ENCODE measurements at places on chromosomes 16 and 17.

DNA sequence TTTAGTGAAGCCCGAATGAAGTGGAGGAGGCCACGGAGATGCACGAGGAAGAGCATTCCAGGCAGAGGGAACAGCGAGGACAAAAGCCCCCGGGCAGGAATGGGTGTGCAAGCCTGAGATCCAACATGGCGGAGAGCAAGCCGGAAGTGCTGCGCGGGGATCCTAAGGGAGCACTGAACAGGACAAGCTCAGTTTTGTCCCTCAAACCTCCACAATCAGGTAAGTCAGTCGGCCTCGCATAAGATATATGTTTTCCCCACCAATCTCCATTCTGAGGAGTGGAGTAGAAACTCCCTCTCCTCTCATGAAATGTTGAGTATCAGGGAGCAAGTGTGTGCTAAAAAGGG is 32.9 kb upstream of the USP22 start:
- no peak for DNase-seq

DNA sequence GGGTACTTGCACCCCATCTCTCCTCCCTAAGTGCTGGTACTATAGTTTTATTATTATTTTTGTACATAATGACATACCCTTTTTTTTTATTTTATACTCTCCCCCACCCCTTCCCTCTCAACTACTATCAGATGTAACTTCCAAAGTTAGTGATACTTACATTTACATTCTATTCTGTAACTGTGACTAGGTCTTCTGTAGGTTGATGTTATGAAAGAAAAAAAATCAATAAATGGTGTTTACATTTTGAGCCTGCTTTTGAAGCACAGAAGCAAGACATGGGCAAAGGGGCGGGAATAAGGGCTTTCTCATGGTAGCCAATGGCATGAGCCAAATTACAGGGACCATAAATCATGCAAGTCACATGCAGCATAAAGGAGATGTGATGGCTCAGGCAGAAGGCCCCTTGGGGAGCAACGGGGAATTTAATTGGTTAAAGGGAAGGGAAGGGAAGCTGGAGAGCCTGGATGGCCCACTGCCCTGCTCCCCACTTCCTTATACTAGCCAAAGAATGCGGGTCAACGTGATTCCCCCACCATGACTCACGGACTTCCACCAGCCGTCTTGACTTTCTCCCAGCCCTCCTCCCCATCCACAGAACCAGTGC is 2.4 kb upstream of the ACSF2 start:
- peak; percentile 16 for DNase-seq

- DNase-seq: no peak
These were observed 759 bp downstream of the ELAC2 start for GRCh38 chr17:13016881-13017654.

GRCh38 chr17:8080799-8081219 is 6.7 kb downstream of the ALOX12B start:
- no peak for DNase-seq

- no peak for DNase-seq
These were observed 7.9 kb downstream of the SMCR8 start for GRCh38 chr17:18323007-18323406.

DNA sequence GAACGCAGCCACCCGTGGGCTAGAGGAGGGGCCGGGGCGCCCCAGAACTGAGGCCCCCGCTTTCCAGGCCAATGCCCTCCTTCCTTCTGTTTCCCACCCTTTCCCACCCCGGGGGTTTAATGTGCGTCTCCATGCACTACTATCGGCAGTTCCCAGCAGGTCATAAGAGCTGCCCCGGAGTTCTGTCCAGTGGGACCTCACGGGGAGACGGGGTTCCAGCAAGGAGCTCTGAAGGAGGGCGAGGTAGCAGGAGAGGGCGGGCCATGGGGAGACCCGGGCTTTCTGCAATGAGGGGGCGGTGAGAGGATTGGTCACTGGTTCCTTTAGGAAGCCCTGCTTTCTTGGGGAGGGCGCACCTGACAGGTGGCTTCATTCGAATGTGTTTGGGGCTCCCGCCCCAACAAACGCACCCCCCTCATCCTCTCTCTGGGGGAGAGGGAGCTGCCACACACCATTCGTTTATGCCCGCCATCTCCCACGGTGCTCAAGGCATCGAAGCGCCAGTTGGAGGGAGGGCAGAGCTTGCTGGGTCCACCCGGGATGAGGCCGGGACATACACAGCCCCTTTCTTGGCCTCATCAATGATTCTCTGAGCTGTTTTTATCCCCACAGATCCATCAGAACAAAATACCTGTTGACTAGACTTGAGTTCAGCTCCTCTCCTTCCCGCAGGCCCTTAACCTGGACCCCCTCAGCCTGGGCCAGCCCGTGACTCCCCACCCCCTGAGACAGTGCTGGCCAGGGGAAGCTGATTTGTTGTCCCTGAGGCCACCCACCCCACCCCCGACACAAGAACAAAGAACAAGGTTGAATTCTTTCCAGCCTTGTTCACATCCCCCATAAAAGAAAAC is 44.1 kb downstream of the SLC7A5 start:
- no peak for DNase-seq

- no peak for DNase-seq
These were observed 11.7 kb downstream of the COX11 start for GRCh38 chr17:54956791-54957190.

- DNase-seq: no peak
These were observed 8.0 kb upstream of the VAT1L start for GRCh38 chr16:77780378-77780837.

- no peak for DNase-seq
These were observed 64.4 kb downstream of the ABCC6 start for GRCh38 chr16:16158741-16159374.

- peak; percentile 35 for DNase-seq
These were observed 10.5 kb downstream of the ST3GAL2 start for GRCh38 chr16:70428178-70428998.

DNA sequence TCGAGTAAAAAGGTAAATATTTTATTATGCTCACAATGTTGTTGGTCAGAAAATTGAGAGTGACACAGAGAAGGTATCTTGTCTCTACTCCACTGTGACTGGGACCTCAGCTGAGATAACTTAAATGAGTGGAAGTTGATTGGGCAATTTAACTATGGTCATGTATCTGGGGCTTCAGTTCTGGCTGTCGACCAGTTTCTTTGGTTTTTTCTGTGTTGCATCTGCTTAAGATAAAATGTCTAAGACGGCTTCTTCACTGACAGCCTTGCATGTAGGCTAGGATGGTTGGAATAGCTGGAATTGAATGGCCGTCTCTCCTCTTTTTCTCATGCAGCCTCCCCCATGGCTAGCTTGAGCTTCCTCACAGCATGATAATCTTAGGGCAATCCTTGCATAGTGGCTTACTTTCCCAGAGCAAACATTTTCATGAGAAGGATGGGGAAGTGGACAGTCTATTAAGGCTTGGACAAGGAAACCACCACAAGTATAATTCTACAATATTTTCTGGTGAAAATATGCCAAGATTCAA is 433.7 kb downstream of the KIF2B start:
- DNase-seq: no peak

DNA sequence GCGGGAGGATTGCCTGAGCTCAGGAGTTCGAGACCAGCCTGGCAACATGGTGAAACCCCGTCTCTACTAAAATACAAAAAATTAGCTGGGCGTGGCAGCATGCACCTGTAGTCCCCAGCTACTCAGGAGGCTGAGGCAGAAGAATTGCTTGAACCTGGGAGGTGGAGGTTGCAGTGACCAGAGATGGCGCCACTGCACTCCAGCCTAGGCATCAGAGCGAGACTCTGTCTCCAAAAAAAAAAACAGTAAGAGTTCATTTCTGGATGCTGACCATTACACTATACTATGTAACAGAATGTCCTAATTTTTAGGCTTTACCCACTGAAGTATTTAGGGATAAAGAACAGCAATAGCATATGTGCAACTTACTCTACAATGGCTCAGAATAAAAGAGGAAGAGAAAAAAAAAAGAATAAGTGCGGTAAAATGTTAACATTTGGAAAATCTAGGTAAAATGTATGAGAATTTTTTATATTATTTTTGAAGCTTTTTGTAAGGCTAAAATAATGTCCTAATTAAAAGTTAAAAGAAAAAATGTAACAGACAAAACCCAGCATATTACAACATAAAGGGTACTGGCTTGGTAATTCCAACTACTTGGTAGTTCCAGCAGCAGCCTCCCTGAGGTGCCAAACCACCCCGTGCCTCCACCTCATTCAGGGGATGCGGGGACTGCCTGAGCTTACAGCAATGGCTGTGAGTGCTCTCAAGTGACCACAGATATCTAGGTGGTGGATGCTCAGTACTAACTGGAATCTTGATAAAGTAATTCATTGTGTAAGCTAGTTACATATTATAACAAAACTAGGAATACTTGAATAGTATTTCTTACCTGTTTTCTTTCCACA is 10.9 kb downstream of the COPS3 start:
- peak; percentile 24 for DNase-seq

DNA sequence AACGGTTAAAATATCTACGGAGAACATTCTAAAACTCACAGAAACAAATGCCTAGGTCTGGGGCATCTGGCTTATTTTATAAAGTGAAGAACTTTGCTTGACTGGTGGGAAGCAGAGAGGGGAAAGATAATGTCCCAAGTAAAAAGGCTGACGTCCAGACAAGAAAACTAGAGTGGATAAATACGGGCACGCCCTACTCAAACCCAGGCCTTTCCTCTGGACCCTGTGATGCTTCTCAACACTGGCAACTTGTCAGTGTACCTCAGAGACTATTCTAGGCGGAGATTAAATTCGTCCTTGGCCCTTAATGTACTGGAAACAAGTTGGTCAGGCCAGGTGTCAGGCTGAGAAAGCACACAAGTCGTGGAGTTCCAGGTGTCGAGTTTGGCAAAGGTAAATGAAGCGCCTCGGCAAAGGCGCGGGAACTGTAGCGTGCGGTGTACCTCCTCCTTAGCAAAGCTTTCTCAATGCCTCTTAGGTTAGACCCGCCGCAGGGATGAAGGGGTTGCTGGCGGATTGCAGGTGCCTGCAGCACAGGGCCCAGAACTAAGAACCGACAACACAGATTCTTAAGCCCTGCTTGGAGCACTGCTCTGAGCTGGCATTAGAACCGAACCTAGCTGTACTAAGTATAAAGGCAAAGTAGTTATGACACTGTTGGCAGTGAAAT is 668 bp upstream of the UNK start:
- DNase-seq: no peak

DNA sequence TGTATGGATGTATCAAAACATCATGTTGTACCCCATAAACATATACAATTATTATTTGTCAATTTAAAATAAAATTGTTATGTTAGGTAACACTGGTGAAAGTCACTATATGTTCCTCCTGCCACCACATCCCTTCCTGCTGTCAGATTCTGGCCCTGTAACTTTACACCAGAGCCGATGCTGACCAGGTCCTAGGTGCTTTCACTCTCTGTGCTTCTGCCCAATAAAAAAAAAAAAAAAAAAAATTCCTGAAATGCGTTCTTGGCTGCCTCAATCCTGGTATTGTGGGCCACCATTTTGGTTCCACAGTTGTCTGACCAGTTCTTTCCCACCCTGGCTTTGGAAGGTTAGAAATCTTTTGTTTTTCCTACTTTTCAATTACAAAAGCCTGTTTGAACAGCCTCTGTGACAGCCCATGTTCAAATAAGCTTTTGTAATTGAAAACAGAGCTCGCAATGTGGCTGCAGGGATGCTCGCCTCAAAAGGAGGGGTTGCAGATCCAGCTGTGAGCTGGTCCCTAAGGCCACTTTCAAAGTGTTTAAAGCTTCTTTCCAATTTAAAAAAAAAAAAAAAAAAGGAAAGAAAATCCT is 831.0 kb upstream of the EEF2KMT start:
- no peak for DNase-seq

DNA sequence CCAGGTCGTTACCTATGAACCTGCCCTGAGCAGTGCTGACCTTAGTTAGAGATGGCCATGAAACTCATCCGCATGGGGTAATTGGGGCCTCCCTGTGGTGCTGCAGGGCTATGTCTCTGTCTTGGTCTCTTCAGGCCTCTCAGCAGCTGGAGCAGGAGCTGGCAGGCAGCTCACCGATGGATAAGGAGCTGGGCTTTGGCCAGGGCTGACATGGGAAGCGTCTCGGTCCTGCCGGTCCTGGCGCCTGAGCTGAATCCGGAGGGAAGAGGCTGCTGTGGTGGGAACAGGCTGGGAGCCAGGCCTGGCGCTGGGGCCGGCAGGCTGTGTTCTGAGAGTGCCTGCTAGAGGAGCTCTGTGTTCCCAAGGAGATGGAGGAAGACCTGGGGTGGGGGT is 10.1 kb downstream of the IL32 start:
- DNase-seq: no peak

- peak; percentile 63 for DNase-seq
These were observed 2.4 kb upstream of the CCL3L1 start for GRCh38 chr17:36198831-36199465.

Measured in CD4-positive, alpha-beta T cell treated with Interleukin-4 for 1 hour (primary cell).